RWPE2 (cell line): ENCODE measurements at places on chromosomes 3 and 15.

GRCh38 chr15:94535298-94536048 lies 304.1 kb downstream of the MCTP2 start:
- no peak for DNase-seq

DNA sequence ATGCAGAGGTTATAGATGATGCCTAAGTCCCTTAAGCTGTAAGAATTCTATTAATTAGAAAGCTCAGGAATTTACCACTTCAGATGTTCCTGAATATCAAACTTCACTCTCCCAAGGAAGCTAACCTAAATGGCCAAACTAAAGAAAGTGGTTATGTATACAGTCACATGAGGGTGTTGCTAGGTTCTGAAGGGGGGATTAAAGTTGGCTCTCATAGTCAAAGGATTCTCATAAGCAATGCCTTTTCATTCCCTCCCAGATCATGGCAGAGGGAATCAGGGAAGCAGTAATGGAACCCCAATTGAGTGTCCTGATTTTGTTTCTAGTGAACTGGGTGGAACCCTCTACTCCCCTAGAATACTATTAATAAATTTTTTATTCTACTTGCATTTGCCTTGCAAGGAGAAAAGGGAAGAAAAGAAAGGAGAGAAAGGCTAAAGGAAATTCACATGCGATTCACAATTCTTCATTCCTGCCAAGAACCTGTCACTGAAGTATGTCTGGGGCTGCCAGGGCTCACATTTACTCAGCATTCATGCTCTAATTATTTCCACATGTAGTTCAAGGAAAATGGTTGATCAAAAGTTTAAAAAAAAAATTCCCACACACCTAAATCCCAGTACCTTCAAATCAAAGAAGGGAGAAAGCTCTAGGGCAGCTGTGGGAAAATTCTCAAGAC lies 25.1 kb downstream of the FSTL1 start:
- no peak for DNase-seq

DNA sequence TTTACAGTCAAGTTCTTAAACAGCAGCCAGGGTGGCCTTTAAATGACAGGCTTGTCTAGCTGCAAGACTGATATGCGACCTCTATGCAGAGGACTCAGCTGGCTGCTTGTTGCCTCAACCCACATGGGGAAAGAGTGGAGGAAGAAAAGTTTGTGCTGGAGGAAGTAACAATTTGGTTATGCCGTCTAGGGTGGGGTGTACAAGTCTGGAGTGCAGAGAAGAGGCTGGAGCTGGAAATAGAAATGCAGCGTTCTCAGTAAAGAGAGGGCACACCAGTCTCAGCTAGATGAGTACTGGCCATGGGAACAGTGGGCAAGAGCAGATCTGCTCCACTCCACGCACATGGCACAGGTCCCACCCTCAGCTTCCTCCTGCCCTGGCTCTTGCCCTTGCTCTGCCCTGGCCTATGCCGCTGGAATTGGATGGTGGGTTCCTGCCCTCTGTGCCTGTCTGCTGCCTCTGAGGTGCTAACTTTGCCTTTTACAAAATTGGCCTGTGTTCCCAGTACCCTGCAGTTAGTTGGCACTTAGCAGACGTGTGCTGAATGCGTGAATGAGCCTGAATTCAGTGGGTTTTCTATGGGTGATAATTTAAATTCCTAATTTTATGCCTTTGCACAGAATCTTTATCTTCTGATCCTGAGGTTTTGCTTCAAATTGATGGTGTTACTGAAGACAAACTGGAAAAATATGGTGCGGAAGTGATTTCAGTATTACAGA lies 59.7 kb upstream of the FURIN start:
- peak; percentile 32 for DNase-seq

DNA sequence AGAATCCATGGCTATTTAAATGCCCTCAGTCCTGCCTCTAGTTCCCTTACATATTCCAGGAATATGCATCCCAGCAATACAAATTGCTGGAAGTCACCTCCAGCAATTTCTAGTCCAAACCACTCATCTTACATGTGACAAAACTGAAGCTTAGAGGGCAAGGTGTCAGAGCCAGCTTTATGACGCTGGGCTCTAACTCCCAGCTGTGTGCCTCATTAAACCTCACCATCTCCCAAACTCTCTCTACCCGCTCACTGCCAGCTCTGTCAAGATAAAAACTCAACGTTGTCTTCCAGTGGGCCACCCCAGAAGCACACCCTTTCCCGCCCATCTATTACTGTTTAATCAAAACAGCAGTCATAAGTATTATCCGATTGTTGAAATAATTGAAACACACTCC lies 7.9 kb downstream of the TNIK start:
- DNase-seq: no peak

GRCh38 chr3:67646586-67647234 lies 7.7 kb downstream of the SUCLG2 start:
- no peak for DNase-seq

DNA sequence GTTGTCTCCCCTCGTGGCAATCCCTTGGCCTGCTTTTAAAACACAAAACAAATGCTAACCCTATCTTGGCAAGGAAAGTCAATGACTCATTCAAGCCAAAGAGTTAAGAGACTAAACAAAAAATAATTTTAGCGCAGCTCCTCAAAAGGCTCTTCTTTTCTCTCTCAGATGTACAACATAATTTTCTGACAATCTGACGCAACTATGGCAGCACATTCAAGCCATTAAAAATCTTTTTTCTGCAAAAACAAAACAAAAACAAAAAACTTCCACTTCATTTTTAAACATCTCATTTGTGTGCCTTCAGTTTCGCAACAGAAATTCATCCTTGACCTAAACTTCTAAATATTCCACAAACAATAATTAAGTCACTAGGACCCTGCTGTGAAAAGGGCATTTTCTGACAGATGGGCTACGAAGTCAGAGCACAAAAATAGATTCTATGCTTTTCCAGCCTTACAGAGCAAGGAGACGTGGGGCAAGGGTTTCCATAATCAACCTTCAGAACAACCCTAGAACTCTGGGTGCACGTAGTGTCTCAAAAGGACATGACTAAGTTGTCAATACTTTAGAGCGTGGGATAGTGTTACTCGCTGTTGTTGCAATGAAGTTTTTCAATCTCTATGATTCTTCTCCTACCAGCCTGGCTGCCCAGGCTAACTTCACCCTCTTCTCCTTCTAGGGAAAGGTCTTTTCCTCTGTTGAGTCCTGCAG lies 84.3 kb downstream of the MB21D2 start:
- no peak for DNase-seq

DNA sequence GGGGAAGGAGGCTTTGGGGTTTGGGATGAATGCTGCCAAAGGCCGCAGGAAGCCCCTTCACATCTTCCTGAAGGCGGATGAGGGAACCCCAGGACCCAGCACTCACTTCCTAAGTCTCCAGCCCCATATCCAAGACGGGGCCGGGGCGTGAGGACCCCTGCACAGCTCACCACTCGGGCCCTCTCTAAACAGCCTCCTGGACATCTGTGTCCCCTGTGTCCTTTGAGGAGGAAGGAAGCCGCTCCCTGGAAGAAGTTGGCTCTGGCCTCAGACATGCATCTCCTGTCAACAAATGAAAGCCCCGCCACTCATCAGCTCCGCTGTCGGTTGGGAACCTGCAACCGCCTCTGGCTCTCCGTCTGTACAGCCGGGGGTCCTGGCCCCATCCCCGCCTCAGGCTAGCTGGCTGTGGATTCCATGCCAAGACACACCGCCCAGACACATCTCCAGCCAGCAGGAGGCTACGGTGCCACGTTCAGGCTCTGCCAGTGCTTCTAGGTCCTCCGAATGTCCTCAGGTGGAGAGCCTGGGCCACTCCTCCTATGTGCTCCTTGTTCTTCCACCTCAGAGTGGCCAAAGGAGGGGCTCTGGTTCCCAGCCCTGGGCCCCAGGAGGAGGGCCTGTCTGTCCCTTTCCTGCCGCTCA lies 140.0 kb upstream of the MEF2A start:
- peak; percentile 70 for DNase-seq

GRCh38 chr15:92161039-92161670 lies 232.5 kb upstream of the ST8SIA2 start:
- DNase-seq: no peak

- no peak for DNase-seq
These were observed 2.3 kb upstream of the FEM1B start for GRCh38 chr15:68275165-68275746.

GRCh38 chr3:119582178-119582577 lies 2.9 kb downstream of the ADPRH start:
- no peak for DNase-seq

GRCh38 chr15:78640527-78641101 lies 396 bp downstream of the CHRNB4 start:
- peak; percentile 72 for DNase-seq

GRCh38 chr3:41239587-41239986 lies 40.3 kb downstream of the CTNNB1 start:
- no peak for DNase-seq

- DNase-seq: no peak
These were observed at the start of gene GHRL for GRCh38 chr3:10292505-10293419. Gene GHRL (minus strand): TSS chr3:10292947. CDS start chr3:10290180, 2,767 bp downstream.

GRCh38 chr3:12372741-12373280 lies 83.9 kb downstream of the PPARG start:
- no peak for DNase-seq

- no peak for DNase-seq
These were observed 468.9 kb upstream of the UBE2E2 start for GRCh38 chr3:22734207-22734606.

- DNase-seq: no peak
These were observed 7.5 kb upstream of the STRA6 start for GRCh38 chr15:74209997-74210671.

- no peak for DNase-seq
These were observed 14.4 kb downstream of the RRP9 start for GRCh38 chr3:51927061-51927977.

GRCh38 chr15:65918945-65919344 lies 49.7 kb downstream of the RAB11A start:
- peak; percentile 38 for DNase-seq

DNA sequence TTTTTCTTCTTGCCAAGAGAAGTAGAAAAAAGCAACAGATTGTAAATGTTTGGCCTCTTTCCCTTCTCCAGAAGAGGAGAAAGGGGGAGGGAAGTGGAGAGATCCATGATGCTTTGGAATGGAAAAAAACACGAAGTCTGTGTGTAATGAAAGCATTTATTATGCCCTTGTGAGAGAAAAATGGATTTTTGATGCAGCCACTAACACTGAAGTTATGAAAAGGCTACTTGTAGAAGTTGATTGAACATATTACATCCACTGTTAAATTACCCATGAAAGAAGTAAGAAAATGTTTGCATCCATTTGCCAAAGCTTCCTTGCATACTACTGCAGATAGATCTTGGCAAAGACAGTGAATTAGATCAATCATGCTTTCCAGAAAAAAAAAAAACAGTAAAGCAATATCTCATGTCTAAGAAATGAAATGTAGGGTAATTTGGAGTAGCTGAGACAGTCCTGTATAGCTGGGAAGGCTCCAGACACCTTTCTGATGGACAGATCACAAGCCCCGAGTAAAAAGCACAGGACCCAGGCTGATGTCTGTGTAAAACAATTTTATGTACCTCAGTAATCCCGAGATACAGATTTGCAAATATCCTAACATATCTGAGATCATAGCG lies 295.5 kb downstream of the PLOD2 start:
- DNase-seq: no peak

GRCh38 chr3:51371943-51372557 lies 13.0 kb upstream of the MANF start:
- DNase-seq: peak; percentile 18

- no peak for DNase-seq
These were observed 25.1 kb downstream of the SLC2A2 start for GRCh38 chr3:171001250-171001893.
